ENCODE measurements at places on chromosomes 2 and 18.

GRCh38 chr18:13485182-13485581 lies 241.2 kb downstream of the FAM210A start:
- DNase-seq = no peak

- DNase-seq = no peak
These were observed 55.6 kb upstream of the DLGAP1 start for GRCh38 chr18:4510711-4511110.

DNA sequence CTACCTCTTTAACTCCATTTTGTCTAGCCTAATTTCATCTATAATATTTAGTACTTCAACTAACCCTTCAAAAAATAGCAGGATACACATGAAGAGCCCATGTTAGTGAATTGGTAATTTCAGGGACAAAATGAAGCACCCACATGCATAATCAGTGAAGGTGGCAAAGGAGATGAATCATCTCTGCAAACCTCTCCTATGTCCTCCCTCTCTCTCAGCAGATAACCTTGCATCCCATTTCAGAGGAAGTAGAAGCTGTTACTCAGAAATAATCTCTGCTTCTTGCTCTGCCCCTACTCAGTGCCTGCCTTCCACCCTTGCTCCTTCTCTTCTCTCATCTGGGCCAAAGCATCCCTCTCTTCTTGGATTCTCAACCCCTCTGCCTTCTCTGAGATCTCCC lies 60.2 kb upstream of the CAVIN2 start:
- DNase-seq = no peak

- DNase-seq = no peak
These were observed 40.1 kb downstream of the SERPINE2 start for GRCh38 chr2:223998948-223999347.

DNA sequence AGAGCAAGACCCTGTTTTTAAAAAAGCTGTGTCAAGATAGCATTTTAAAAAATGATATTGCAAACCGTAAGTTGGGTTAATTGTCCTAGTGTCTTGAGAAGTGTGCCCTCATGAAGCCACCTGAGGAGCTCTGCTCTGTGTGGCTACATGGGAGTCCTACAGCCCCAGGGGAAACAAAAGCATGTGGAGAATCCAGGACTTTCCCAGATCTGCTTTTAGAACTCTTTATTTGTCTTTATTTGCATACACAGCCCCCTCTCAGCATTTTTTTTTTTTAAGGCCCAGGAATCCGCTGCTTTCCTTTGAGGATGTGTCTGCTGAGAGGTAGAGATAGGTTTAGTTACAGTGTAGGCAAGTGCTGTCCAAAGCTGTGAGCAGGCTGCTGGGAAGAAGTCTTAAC lies 219.2 kb downstream of the FHOD3 start:
- no peak for DNase-seq

GRCh38 chr18:63299837-63300745 lies 19.5 kb downstream of the BCL2 start:
- no peak for DNase-seq

GRCh38 chr2:124566518-124566970 lies 541.5 kb downstream of the CNTNAP5 start:
- no peak for DNase-seq

DNA sequence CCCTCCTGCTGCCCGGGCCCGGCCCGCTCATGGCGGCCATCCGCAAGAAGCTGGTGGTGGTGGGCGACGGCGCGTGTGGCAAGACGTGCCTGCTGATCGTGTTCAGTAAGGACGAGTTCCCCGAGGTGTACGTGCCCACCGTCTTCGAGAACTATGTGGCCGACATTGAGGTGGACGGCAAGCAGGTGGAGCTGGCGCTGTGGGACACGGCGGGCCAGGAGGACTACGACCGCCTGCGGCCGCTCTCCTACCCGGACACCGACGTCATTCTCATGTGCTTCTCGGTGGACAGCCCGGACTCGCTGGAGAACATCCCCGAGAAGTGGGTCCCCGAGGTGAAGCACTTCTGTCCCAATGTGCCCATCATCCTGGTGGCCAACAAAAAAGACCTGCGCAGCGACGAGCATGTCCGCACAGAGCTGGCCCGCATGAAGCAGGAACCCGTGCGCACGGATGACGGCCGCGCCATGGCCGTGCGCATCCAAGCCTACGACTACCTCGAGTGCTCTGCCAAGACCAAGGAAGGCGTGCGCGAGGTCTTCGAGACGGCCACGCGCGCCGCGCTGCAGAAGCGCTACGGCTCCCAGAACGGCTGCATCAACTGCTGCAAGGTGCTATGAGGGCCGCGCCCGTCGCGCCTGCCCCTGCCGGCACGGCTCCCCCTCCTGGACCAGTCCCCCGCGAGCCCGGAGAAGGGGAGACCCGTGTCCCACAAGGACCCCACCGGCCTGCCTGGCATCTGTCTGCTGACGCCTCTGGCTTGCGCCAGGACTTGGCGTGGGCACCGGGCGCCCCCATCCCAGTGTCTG lies 767 bp downstream of the RHOB start:
- DNase-seq = no peak

GRCh38 chr2:212683346-212684097 lies 144.9 kb upstream of the ERBB4 start:
- no peak for DNase-seq

DNA sequence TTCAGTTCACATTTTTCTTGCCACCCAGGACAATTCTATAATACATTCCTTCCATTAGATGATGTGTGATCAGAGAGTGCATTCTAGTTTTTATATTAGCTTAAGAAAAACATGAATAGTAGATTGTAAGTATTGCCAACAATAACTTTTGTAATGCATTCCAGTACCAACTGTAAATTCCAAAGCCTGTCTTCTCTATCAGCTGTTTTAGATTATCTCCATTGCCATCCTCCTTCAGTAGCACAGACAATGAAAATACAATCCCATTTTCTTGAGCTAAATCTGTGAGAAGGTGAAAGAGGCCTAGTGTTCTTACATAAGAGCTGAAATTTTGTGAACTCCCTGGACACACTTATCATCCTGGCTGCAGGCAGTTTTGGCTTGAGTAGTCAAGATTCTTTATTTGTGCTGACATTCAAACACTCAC lies 103.9 kb downstream of the CCBE1 start:
- DNase-seq = no peak

Measured in stimulated activated CD8-positive, alpha-beta memory T cell treated with anti-CD3 and anti-CD28 coated beads, Interleukin-2, amount 100 ng/mL, for 1 hour (primary cell).